ENCODE measurements at places on chromosomes 6 and 20.

GRCh38 chr20:5003626-5004025 lies 2.3 kb upstream of the SLC23A2 start:
- DNase-seq, result no peak

- no peak for DNase-seq
Observed at GRCh38 chr6:36757206-36757605, 59.6 kb downstream of the RAB44 start.

DNA sequence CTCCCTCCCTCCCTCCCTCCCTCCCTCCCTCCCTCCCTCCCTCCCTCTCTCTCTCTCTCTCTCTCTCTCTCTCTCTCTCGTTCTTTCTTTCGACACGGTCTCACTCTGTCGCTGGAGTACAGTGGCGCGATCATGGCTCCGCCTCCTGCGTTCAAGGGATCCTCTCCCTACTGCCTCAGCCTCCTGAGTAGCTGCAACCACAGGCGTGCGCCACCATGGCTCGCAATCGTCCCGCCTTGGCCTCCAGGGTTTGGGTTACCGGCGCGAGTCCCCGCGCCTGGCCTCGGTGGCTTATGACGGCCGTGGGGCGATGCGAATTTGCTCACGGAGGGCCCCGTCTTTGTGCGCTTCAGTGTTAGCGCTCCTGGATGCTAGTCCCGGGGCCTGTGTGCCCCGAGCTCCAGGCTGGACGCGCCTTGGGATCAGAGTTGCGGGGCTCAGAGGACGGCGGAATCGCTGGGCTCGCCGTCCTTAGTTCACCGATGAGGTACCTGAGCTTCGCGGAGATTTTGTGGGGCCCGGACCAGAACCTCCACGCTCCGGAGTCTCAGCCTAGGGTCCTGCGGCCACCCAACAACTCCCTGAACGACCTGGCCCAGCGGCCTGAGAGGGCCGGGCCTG lies 45.2 kb downstream of the MCUR1 start:
- no peak for DNase-seq

- DNase-seq, result no peak
Observed at GRCh38 chr6:108742041-108742440, 106.2 kb upstream of the ARMC2 start.

GRCh38 chr20:23520185-23520584 lies 29.3 kb downstream of the CST8 start:
- no peak for DNase-seq

DNA sequence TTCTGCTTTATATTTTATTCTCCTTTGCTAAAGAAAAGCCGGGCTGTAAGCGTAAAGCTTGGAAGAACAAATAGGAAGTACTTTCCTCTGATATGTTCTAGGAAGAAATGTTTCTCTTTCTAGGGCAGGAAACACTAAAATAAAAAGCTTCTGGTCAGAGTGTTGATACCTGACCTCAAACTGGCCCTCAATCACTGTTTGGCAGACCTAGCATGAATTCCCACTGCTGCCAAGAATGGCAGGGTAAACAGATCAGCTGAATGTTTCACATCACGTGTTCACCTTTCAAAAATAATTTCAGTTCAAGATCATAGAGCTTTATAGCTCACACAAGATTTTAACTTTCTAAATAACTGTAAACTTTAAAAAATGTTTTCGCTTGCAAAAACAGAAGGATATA lies 2.9 kb downstream of the MPC1 start:
- DNase-seq, result no peak

DNA sequence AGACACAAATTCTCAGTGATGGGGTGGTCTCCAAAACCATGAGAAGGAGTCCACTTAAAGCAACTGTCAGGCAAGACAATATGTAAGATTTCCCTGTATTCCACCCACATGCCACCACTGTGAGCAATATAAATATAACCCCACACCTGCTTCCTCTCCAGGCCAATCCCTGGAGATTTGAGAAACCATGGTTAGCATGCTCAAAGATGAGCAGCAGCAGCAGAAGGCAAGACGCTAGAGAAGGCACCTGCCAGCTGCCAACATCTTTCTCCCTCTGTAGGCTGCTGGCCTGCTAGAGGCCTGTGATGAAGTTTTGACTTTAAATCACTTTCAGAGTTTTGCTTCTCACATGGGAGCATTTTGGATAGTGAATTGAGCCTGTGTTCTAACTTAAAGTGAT lies 7.9 kb upstream of the SOD2 start:
- peak; percentile 49 for DNase-seq

- peak; percentile 41 for DNase-seq
Observed at GRCh38 chr6:45577836-45578504, 200.2 kb upstream of the SUPT3H start.

GRCh38 chr20:4795394-4795793 lies 73.7 kb downstream of the PRND start:
- DNase-seq, result peak; percentile 74

DNA sequence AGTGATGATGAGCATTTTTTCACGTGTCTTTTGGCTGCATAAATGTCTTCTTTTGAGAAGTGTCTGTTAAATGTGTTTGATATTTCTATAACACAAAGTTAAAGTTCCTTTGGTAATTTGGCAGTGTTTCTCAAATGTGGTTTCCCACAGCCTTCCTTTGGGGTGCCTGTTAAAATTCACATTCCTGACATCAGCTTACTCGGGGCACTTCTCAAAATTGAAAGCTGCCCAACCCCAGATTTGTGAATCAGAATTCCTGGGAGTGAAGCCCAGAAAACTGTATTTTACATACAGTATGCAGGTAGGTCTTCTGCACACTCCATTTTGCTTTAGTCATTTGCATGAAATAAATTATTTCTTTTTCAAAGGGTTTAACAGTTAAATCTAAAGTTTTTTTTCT lies 207.9 kb downstream of the GMPR start:
- DNase-seq, result peak; percentile 81

DNA sequence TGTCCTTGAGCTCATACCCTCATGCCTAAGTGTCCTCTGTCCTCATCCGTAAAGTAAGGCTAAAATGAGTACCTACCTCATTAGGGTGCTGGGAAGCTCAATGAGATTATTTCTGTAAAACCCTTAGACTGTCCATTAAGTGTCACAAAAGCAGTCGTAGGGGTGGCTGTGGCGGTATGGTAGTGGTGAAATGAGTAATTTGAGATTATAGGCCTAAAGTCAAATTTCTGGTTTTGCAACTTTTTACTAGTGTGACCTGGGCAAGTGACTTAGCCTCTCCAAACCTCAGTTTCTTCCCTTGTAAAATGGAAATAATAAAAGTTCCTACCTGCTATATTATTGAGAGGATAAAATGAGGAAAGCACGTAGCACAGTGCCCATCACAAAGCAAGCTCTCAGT lies 148.2 kb upstream of the AKAP12 start:
- DNase-seq, result no peak

GRCh38 chr6:150290429-150290828 lies 78.4 kb upstream of the IYD start:
- DNase-seq, result peak; percentile 71

DNA sequence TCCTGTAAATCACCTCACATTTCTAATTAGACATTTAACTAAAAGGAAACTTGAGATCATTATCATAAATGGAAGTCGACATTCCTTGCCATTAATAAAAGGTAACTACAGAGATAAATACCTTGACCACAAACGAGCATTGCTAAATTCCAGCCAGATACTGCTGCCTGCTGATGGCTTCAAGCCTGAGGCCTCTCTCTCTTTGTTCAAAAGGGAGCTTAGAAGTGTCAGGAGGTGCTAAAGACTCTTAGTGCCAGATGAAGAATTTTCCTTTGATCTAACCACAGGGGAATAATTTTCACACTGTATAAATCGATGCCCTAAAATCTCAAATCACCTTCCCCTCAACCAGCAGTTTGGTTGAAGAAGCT lies 248.2 kb upstream of the PMEPA1 start:
- no peak for DNase-seq

All from fibroblast of upper back skin (primary cell).